Activated T-cell treated with anti-CD3 and anti-CD28 coated beads, Interleukin-2, amount 50 U/mL, for 1 hour (primary cell): ENCODE measurements at places on chromosomes 12 and 14.

DNA sequence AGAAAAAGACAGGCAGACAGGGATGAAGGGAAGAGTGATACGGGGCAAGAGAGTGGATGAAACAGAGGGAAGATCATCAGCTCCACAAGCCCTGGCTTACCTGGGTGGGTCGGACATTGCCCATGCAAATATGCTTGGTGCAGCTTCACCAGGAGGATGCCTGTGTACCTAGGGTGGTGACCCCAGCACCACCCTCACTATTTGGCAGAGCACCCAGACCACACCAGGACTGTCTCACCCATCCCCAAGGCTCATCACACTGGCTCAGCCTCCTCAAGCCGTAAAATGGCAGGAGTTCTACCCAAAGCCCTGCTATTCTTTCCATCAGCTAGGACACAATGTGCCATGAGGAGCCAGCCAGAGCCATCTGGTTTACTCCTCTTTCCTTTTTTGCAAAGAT is 3.0 kb downstream of the GALNT8 start:
- DNase-seq, result no peak

- no peak for DNase-seq
These were observed 55.2 kb downstream of the EFCAB11 start for GRCh38 chr14:89899291-89899690.

- DNase-seq, result peak; percentile 33
These were observed 40.4 kb upstream of the GZMB start for GRCh38 chr14:24674204-24674970.

GRCh38 chr14:52998376-52999015 is 47.6 kb upstream of the FERMT2 start:
- DNase-seq, result no peak

DNA sequence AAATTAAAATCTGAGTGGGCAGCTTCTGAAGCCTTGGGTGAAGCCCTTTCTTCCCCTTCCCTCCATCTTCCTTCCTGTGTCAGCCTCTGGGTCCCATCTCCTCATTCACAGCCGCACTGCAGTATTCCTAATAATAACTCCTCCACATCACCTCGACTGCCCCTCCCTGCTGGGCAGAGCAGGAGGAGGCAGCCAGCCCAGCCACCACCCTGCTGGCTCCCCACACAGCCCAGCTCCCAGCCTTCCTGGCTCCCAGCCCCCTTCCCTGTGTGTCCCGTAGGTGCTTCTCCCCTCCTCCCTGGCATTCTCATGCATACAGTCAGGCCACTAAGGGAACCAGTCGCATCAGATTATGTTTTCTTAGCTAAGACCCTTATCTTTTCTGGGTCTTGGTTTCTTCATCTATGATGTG is 3.7 kb downstream of the IFFO1 start:
- no peak for DNase-seq
